ENCODE measurements at places on chromosomes 13 and 19.
A peak's percentile ranks its signal among the peaks of the same experiment; 100 is the strongest.

DNA sequence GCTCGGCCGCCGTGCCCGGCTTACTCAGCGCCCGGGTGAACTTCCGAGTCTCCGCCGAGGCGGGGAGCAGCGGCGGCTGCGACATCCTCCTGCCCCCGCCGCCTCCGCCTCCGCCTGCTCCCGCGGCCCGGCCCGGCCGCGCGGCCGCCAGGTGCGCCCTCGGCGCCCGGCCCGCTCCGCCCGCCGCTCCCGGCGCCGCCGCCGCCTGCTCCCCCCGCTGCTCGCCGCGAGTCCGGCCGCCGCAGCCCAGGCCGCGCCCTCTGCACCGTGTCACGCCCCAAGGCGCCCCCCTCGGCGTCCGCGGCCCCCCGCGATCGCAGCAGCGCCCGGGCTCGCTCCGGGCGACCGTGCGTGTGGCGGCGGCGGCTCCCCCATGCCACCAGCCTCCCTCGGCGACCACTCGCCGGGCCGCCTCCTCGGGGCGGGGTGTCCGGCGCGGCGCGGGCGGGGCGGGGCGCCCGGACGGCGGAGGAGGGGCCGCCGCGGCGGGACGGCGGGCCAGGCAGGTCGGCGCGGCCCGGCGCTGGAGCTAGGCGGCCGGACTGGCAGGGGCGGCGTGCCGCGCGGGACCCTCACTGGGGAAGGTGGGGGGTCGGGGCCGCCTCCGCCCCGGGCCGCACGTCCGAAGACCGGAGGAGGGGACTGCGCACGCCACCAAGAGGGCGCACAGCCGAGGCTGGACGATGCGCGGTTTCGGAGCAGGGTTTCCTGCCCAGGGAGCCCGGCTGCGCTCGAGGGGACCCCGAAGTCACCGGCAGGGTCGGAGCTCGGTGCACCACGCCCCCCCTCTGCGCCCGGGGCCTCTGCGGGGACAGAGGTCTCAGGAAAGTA is 108.6 kb upstream of the DOCK9 start:
- DNase-seq, result peak; percentile 62

- DNase-seq, result no peak
Observed at GRCh38 chr19:40781140-40781539, 3.1 kb downstream of the RAB4B start.

- DNase-seq, result no peak
Observed at GRCh38 chr19:9913237-9914000, 22.9 kb downstream of the OLFM2 start.

DNA sequence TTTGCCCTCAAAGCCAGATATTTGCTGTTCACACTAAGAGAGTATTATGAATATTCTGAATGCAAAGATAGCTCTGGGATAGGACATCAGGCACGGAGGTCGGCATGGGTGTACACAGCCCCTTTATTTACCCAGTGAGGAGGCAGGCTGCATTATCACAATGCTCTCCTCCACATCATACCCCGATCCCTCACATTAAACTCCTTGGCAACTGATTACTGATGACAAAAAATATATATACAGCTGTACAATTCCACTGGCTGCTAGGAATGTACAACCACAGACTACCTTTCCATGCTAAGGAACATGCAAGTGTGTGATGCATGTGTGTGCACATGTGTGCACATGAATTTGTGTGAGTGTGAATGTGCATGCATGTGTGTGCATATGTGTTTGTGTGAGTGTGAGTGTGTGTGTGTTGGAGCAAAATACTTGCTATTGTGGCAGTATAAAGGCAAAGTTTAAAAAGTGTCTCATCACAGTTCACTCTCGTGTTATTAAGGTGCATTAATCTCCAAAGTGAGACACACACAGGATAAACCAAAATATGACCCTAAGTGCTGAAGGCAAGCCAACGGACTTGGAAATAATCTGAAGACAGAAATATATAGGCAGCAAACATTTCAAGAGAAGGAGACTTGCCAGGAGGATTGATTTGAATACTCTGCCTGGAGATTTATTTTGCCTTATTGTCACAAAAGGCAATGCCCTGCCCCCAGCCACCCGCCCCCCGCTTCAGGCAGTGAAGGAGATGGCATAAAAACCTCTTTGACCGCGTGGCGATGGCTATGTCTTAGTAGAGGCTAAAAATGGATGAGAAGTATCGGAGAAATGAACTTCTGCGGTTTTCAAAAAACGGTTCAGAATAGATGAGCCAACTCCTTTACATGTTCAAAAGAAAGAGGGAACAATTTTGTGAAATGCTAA is 274.8 kb downstream of the TSHZ3 start:
- no peak for DNase-seq

DNA sequence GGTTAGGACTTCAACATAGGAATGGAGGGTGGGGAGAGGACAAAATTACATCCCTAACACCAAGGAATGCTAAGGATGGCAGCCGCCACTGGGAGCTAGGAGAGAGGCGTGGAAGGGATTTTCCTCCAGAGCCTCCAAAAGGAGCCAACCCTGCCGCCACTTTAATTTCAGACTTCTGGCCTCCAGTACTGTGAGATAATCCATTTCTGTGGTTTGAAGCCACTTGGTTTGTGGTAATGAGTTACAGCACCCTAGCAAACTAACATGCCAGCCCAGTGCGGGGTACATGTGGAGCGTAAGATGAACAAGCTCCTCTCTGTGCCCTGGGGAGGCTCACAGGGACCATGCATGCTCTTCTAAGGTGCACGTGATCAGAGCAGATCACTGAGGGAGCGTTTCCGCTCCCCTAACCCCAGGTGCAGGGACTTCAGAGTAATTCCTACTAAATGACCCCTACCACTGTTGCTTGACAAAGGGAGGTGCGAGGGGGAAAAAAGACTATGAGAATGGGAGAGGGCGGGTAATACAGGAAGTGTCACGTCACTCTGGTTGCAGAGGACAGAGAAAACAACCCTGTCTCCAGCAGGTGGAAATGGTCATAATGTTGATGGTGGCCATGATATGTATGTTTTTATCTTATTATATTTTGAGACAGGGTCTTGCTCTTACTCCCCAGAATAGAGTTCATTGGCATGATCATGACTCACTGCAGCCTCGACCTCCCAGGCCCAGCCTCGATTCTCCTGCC is 12.0 kb downstream of the FPR1 start:
- DNase-seq, result no peak

- DNase-seq, result peak; percentile 60
Observed at GRCh38 chr13:99374994-99375737, 68.0 kb upstream of the GPR183 start.

- DNase-seq, result no peak
Observed at GRCh38 chr19:51668216-51668615, 21.6 kb upstream of the SIGLEC14 start.

GRCh38 chr13:99982036-99982730 is 599 bp downstream of the ZIC2 start:
- peak; percentile 29 for DNase-seq

DNA sequence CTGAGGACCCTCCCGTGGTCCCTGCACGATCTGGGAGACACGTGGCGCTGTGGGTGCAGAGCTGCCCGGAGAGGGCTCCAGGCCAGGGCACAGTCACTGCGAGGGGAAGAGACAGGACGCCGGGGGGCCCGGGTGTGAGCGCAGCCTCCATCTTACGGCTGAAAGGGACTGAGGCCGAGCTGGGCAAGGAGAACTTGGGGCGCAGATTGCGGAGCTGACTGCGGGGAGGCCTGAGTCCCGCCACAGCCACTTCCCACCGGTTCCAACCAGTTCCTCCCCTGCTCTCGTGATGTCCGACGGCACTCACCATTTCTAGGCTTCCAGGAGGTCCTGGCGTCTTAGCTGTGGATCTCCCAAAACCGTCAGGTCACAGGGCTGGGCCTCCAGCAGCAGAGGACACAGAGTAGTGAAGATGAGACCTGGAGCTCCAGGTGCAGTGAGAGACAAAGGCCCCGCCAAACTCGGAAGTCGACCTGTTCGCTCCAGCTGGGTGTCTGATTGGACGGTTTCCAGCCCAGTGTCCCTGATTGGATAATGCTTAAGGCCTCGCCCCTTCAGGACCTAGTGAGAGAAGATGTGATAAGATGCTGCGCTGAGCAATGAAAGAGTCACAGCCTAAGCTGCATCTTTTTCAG is 4.8 kb upstream of the ZNF253 start:
- no peak for DNase-seq

GRCh38 chr13:66509175-66509574 is 721.0 kb downstream of the PCDH9 start:
- DNase-seq, result no peak

DNA sequence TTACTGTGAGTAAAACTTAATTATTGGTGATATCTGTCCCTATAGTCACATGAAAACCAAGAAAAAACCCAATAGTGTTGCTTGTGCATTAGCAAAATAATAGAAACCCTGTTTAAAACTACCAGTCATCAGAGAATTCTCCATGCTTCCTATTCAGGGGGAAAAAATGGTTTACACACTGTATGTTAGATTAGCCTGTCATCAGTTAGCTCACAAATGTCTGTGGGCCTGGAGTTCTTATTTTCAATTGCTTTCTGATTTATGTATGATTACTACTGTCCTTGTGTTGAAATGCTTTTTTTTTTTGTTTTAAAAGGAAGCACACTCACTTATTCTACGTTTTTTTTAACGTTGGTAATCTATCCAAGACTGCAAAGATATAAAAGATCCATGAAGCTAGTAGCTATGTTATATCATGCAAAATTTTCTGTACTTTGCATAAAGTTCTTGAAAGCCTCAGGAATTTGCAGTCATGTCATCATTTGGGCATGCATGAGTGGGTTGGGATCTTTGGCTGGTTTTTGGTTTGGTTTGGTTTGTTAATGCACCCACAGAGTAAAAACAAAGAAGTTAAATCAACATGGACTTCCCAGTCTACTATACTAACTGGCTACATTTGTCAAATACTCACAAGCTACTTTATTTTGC is 25.9 kb downstream of the RXFP2 start:
- no peak for DNase-seq

GRCh38 chr13:113856716-113857065 is 7.2 kb downstream of the GAS6 start:
- DNase-seq, result no peak

- DNase-seq, result no peak
Observed at GRCh38 chr19:56983171-56983570, 136.6 kb upstream of the USP29 start.

DNA sequence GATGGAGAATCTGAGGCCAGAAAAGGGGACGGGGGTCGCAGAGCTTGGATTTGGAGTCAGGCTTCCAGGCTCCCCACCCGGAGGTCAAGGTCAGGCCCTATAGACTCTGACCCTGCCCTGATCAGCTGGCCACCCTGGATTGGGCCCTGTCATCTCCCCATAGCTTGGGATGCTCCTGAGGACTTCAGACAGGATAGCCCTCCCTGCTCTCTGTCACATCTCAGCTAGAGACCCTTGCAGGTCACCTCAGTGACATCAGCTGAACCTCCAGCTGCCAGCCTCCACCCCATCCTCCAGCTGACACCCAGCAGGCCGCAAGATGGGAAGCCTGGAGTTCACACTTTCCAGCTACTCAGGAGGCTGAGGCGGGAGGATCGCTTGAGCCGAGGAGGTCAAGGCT is 2.8 kb upstream of the TPM4 start:
- no peak for DNase-seq

DNA sequence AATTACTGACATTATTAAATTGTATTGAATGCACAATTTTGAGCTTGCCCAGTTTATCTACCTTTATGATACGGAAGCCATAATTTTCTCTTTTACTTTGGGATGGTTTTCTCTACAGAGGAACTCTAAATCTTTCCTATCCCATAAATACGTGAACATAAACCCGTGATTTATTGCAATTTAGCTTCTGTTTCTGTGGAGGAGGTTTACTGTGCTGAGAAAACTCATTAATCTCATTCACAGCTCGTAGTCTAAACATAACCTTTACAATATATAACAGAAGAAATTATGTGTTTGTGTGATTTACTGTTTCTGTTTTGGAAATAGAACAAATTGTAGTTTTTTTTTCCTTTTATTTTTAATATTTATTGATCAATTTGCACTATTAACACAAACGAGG is 207.1 kb upstream of the PCDH9 start:
- DNase-seq, result no peak

GRCh38 chr13:98385606-98386005 is 191.3 kb downstream of the STK24 start:
- no peak for DNase-seq

DNA sequence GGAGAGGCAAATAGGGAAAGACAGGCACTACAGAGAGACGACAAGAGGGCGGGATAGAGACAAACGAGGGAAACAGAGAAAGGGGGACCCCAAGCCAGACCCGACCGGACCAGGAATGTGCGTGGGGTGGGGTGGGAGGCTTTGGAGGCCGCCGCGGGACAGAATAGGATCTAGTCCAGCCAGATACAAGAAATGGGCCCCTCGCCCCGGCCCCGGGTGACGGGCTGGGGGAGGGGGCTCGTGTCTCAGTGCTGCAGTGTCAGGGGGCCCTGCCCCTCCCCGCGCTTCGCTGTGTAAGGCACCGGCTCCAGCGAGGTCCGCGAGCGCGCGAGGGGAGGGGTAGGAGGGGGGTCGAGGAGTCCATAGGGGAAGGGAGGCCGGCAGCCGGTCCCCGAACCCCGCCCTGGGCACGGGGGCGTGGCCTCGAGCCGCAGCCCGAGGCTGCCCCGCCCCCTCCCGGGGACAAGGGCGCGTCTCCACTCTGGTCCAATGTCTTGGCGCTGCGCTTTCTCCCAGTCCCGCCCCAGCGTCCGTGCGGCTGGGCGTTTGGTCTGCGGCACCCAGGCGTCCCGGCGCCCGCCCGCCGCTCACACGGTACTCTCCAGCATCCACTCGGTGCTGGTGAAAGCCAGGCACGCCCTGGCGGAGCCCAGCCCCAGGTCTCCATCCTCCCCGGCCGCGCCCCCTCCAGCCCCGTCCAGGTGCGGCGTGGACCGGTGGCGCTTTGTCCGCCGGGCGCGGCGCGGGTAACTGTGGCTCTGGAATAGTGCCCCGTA is 11.0 kb downstream of the IFNL1 start:
- no peak for DNase-seq

DNA sequence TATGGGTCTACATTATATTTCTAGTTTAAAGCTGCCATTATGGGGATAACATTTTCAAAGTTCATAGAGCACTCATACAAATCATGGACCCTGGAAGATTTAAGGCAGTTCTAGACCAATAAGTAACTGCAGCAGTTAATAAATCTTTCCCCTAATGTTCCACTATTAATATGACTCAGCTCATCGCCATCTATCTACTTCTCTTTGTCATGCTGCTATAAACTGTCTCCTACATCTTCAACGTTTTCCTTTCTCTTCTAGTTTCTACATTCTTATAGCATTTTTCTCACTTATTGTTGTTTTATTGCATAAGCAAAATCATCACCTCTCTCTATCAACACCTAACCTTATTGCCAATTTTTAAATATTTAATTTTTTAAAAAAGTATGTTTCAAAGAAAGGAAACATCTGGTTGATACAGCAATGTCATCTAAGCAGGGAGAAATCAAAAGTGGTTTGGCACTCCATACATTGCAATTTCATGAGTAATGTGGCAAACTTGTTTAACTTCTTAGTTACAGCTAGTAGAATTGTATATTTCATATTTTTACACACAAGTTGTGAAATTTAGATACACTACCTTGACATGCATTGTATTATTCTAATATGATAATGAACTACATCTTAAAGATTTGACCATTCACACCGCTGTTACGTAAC is 1500.4 kb upstream of the MIR17HG start:
- no peak for DNase-seq

DNA sequence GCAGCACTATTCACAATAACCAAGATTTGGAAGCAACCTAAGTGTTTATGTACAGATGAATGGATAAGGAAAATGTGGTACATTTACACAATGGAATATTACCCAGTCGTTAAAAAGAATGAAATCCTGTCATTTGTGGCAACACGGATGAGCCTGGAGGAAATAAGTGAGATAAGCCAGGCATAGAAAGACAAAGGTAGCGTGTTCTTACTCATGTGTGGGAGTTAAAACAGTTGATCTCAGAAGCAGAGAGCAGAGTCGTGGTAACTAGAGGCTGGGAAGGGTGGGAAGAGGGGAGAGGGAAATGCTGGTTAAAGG is 29.5 kb downstream of the LILRB4 start:
- DNase-seq, result no peak
